HEK293T (cell line): ENCODE measurements at places on chromosomes 12 and 14.

- DNase-seq = no peak
Measured at GRCh38 chr12:105775343-105775742, 363.4 kb downstream of the NUAK1 start.

DNA sequence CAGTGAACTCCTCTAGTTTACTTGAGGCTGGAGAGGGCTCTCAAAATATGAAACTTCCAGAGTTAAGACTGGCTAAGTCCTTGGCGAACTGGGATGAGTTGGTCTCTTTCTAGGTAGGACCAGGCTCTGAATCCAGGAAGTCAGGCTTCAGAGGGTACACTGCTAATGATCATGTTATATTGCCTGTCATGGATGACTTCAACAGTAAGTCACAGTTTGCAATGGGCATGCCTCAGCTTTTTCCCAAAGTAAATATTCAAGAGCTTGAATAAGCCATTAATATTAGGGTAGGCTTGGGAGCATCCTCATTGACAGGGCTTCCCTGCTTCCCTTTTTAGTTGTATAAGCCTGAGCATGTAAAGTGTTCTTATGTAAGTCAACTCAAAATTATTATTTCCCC is 61.7 kb upstream of the PTHLH start:
- no peak for DNase-seq

DNA sequence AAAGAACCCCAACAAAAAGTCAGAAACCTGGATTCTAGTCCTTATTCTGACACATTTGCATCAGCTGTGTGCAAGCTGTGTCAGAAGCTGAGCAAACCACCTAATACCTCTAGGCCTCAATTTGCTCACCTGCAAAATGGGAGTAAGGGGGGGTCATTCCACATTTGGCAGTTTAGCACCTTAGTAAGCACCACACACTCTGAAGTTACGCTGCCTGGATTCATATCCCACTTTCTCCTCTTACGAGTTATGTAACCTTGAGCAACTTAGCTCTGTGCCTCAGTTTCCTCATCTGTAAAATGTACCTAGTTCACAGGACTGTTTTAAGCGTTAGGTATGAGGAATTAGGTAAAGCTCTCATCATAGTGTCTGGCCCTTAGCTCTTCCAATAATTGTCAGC is 218.9 kb downstream of the PPM1H start:
- no peak for DNase-seq

GRCh38 chr12:104608998-104609397 is 152.2 kb downstream of the CHST11 start:
- DNase-seq = no peak

- no peak for DNase-seq
Measured at GRCh38 chr14:22202313-22202712, 386.7 kb downstream of the DAD1 start.

GRCh38 chr12:6334940-6335450 is 6.9 kb downstream of the TNFRSF1A start:
- DNase-seq = no peak

DNA sequence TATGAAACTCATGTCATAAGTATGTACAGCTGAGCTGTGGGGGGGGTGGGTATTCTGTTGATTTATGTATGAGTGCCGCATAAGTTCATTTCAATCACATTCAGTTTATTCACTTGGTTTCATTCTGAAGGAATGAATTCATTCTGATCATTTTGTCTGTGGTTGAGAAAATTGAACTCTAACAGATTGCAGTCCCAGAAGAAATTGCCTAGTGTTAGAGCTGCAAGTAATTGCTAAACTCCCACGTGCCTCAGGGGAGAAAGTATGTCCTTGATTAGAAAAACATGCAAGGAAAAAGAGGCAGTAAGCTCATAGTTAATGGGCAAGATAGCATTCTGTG is 442.4 kb upstream of the MGAT4C start:
- DNase-seq = no peak

DNA sequence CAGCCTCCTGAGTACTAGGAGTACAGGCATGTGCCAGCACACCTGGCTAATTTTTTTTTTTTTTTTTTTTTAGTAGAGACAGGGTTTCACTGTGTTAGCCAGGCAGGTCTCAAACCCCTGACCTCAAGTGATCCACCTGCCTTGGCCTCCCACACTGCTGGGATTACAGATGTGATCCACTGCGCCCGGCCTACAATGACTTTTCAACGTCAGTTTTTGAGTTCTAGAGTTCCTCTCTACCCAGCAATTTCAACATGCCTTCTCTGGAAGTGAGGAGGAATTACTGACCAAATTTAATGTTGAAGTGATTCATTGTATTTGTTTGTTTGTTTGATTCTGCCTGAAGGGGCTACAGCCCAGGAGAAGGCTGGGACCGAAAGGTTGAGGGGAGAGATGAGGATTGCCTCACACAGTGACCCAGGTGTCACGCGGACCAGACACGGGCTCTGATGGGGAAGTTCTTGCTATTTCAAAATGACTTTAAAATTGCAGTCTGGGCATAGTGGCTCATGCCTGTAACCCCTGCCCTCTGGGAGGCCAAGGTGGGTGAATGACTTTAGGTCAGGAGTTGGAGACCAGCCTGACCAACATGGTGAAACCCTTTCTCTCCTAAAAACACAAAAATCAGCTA is 8.6 kb upstream of the DENR start:
- no peak for DNase-seq

DNA sequence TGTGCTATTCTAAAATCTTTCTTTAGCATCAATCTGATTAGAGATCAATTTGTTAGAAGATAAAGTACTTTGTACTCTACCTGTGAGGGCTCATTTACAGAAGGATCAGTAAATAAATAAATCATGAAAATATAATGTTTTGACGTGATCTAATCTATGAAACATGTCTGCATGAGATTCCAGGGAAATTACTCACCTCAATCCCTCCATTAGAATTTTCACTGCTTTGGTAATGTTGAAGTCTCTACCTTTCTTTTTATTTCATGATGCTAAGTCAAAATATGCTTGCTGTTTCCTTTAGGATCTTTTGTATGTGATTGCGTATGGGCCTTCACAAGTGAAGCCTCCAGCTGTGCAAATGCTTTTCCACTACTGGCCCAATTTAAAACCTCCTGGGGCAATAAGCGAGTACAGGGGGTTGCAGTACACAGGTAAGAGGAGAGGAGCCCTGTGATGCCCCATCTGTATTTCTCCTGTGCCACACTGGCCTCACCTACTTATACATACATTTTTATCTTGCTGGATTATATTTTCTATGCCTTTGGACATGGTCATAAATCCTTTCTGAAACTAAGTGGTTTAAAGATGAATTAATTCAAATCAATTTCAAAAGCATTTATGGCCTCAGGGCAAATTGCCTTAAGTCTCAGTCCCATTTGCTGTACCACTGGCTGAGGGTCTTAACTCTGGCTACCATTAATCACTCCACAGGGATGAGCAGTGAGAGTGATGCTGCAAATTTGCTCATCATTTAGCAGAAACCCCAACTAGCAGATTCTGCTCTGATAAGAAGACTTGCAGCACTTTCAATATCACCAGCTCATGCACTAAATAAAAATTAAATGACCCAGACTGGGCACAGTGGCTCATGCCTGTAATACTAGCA is 66.4 kb downstream of the UNC79 start:
- DNase-seq = no peak

GRCh38 chr14:69716478-69717187 is 50.3 kb upstream of the SRSF5 start:
- DNase-seq = no peak

- no peak for DNase-seq
Measured at GRCh38 chr14:65946494-65946893, 534.0 kb downstream of the FUT8 start.

GRCh38 chr12:32253154-32253790 is 146.1 kb upstream of the FGD4 start:
- DNase-seq = no peak

GRCh38 chr14:93045965-93046704 is 69.6 kb downstream of the ITPK1 start:
- no peak for DNase-seq

DNA sequence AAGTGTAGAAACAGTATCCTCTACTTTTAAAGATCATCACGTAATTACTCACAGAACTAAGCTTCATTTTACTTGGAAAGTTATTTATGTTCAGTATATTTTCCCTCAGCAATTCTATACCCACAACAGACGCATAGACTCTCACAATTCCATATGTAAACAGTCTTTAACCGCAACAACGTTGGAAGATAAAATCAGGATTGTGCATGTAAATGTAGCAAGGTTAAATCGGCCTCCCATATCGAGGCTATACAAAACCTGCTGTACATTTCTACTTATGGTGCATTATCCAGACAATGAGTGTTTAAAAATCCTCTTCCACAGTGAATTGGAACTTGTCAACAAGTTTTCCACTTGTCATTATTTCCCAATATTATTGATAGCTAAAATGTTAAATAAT is 581.1 kb downstream of the SLC16A7 start:
- DNase-seq = no peak

DNA sequence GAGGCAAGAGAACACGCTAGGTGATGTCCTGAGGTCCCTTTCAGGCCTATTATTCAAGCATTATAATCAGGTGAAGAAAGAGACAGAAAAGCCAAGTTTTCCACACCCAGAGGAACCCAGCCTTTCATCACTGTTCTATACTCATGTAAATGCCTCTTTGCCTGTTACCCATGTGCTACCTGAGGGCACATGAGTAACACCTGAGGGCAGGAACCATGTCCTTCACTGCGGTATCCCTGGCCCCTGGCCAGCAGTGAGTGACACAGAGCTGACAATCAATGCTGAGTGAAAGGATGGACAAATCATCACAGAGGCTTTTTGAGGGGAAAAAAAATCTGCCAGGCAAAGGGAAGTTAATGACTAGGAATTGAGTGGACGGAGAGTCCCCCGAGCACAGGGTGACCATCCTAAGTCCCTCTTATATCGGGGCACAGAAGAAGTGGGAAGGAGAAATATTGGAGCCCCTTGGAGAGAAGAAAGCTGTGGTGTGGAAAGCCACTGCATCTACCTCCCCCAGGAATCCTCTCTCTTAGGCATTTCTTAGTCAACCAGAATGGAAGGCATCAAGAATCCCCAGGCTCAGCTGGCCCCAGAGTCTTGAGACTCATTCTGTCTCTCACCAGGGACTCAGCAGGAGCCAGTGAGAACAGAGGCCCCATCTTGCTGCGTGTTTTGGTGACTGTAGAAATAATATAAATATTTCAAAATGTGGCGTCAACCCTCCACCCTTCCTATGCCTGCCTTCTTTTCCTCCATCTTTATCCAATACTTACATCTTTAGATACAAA is 212.9 kb downstream of the DPF3 start:
- DNase-seq = no peak

DNA sequence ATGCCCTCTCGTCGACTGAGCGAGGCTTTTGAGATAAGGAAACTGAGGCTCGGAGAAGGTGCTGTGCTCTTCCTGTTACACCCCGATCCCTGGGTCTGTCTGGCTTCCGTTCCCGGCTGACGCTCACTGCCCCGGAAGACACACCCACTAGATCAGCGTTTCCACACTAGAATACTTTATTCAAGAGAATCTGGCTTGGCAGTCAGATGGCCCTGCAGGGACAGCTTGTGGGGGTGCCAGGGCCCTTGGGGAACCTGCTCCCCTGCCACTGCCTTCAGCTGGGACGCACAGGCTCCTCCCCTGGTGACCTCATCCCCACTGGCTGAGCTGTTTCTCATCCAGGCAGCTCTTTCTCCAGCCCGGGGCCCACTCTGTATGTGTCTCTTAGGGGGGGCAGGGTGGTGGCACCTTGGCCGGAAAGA is 13.7 kb downstream of the PGF start:
- DNase-seq = no peak

- no peak for DNase-seq
Measured at GRCh38 chr14:68702578-68702977, 90.3 kb downstream of the ZFP36L1 start.
